ENCODE measurements at places on chromosomes 13 and 19.

GRCh38 chr19:38135150-38135998, 88.6 kb downstream of the DPF1 start:
- no peak for DNase-seq

DNA sequence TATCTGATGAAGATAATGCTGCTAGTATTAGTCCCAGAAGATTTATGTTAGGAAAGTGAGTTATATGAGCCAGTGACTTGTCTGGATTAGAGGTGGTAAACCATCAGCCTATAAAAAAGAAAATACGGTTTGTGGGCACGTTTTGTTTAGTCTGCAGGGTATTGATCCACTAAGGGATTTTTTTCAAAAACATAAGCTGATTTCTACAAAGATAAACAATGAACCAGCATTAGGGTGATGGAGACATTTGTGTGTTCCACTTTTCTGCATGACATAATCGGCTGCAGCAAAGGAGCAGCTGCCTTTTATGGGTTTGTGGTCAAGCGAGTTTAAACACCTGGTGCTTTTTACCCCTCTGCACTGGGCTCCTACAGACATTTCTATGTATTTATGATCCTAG, 836.4 kb upstream of the GPC6 start:
- no peak for DNase-seq

- DNase-seq, result no peak
These were observed 1175.8 kb upstream of the MIR17HG start for GRCh38 chr13:90171649-90172048.

DNA sequence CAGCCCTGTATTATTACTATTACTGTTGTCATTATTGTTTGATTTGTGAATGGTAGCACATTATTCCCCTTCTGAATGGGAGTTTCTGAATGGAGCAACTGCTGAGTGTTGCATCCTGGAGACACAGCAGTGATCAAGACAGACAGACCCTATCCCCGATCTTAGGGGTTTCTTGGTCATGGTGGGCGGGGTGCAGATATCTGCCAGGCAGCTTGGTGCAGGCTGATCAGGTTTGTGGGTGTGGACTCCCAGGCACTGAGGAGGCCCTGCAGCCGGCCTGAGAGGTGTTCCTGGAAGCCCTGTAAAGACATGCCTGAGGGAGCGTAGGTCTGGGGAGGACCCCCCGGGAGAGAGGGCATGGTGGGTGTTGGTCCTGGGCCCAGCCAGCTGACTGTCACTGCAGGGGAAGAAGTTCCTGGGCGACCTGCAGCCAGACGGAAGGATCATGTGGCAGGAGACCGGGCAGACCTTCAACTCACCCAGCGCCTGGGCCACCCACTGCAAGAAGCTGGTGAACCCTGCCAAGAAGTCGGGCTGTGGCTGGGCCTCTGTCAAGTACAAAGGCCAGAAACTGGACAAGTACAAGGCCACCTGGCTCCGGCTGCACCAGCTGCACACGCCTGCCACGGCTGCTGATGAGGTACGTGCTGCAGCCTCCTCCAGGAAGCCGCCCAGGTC, 2.1 kb downstream of the MPND start:
- DNase-seq, result no peak

DNA sequence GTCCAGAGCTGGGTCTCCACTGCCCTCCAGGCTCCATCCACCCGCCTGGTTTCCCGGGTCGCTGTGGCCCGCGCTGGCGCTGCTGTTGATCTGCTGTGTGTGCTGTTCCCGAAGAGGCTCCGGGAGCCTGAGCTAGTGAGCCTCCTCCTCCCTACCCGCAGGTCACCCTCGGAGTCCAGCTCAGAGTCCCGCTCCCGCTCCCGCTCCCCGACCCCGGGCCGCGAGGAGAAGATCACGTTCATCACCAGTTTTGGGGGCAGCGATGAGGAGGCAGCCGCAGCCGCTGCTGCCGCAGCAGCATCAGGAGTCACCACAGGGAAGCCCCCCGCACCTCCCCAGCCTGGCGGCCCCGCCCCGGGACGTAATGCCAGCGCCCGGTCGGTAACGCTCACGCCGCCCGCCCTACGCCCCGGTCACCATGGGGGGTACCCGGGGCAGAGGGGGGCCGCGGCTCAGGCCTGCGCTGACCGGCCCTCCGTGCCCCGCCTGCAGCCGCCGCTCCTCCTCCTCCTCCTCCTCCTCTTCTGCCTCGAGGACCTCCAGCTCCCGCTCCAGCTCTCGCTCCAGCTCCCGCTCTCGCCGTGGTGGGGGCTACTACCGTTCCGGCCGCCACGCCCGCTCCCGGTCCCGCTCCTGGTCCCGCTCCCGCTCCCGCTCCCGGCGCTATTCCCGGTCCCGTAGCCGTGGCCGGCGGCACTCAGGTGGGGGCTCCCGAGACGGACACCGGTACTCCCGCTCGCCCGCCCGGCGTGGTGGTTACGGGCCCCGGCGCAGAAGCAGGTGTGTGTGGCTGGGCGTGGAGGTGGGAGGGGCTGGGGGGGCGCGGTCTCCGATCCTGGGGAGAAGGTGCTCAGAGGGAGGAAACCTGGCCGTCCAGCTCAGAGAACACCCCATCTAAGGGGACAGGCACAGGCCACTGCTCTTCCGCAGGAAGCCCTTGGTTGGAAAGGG, 12.2 kb downstream of the ZNF296 start:
- no peak for DNase-seq

- DNase-seq, result no peak
These were observed 95.3 kb upstream of the TNFSF11 start for GRCh38 chr13:42478531-42479156.

DNA sequence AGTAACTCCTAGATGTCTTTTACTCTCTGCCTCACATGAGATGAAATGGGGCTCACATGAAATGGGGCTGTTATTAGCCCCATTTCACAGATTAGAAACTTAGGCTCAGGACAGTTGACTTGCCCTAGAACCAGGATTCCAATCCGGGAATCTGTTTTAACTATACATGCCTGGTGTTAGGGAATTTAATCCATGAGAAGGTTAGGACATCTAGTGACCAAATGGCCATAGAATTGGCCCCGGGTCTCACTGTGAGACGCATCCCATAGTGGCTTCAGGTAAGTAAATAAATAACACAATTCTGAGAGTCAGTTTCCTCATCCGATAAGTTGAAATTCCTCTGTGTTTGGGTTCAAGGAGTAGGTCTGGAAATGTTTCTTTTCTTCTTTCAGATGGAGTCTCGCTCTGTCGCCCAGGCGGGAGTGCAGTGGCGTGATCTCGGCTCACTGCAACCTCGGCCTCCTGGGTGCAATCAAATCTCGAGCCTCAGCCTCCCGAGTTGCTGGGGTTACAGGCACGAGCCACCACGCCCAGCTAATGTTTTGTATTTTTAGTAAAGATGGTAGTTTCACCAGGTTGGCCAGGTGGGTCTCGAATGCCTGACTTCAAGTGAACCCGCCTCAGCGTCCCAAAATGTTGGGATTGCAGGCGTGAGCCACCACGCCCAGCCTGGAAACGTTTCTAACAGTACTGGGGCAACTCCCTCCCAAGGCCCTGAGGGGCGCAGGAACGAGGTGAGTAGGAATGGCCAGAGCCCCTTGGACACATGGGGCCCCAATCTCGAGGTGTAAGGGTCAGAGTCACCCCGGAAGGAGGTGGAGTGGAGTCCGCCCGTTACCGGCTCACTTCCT, 1.2 kb upstream of the ZNF574 start:
- DNase-seq, result no peak

DNA sequence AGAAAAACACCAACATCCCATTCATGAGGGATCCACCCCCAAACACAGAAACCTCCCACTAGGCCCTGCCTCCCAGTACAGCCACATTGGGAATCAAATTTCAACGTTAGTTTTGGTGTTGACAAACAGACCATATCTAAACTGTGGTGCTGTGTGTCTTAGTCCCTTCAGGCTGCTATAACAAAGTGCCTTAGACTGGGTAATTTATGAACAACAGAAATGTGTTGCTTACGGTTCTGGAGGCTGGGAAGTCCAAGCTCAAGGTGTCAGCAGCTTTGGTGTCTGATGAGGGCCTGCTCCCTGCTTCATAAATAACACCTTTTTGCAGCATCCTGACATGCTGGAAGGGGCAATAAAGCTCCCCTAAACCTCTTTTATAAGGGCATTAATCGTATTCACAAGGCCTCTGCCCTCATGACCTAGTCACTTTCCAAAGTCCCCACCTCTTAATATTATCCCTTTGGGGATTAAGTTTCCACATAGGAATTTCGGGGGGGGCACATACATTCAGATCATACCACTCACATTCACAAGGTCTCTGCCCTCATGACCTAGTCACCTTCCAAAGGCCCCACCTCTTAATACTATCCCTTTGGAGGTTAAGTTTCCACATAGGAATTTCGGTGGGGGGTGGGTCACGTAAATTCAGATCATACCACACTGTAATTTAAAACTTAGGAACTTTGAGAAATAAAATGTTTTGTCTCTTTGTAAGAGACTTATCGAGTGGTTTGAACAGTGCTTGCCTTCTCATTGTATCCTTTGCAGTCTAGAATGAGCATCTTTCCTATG, 27.5 kb downstream of the ZNF507 start:
- peak; percentile 73 for DNase-seq

GRCh38 chr19:574658-575526, 2.5 kb downstream of the BSG start:
- DNase-seq, result no peak

DNA sequence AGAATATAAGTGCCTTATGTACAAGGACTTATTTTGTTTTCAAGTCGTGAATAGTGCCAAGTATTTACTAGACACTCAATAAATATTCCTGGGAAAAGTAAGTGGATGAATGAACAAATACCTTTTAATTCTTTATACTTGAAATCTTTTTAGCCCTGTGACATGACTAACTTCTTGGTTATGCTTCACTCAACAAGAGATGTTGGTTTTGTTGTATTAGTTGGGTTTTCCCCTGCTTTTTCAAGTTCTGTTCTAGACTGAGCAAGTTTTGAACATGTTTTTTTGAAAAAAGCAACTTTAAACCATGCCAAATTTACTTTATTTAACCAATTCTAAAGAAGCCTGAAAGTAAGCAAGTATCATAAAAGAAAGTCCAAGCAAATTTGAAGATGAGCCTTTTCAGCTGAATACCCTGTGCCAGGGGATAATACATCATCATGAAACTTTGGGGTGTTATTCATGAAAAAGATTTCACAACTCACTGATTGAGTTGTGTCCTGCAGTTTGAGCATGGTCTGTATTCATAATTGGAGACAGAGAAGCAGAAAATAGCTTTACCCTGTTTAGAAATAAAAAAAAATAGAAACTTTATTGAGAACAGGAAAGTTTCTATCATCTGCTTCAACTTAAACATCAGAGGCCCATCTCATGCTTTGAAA, 11.1 kb downstream of the LMO7 start:
- no peak for DNase-seq

GRCh38 chr13:110271313-110271712, 35.6 kb downstream of the COL4A1 start:
- no peak for DNase-seq

- no peak for DNase-seq
These were observed 45.6 kb upstream of the MRI1 start for GRCh38 chr19:13718733-13719132.

GRCh38 chr13:93086329-93086728, 140.3 kb upstream of the GPC6 start:
- no peak for DNase-seq

DNA sequence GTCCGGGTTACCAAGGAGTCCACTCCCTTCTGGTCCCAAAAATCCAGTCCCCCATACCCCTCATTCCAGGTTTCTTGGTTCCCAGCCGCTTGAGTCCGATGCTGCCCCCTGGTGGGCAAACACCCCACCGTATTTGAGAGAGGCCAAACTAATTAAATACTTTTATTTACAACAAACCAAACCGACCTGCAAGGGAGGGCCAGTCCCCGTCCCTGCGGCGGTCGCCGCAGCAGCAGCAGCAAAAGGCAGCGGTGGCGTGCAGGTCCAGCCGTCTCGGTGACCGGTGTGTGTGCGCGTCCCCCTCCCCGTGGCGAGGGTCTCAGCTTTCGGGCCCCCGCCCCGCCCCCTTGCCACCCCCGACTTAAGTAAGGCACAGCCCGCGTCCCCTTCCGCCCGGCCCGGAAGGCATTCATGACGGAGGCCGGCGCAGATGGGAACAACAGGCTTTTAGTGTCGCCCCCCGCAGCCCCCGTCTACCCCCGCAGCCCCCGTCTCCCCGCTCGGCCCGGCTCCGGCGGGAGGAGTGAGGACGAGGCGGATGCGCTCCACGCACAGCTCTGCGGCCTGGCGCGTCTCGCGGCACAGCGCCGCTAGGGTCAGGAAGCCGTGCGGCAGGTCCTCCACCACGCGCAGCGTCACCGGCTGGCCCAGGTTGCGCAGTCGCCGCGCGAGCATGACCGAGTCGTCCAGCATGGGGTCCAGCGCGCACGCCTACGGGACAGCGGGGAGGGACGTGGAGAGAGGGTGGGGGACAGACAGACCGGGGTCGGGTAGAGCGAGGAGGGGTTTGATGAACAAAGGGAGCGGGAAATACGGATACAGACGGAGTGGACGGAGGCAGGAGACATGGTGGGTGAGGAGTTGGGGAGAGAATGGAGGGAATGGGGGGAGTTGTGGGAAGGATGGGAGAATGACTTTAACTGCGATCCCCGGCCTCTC, 11.5 kb upstream of the CNFN start:
- DNase-seq, result peak; percentile 79

Data from SJSA1 (cell line).